Midbrain (tissue), 1 donor: ENCODE measurements at places on chromosomes 13 and 19.

DNA sequence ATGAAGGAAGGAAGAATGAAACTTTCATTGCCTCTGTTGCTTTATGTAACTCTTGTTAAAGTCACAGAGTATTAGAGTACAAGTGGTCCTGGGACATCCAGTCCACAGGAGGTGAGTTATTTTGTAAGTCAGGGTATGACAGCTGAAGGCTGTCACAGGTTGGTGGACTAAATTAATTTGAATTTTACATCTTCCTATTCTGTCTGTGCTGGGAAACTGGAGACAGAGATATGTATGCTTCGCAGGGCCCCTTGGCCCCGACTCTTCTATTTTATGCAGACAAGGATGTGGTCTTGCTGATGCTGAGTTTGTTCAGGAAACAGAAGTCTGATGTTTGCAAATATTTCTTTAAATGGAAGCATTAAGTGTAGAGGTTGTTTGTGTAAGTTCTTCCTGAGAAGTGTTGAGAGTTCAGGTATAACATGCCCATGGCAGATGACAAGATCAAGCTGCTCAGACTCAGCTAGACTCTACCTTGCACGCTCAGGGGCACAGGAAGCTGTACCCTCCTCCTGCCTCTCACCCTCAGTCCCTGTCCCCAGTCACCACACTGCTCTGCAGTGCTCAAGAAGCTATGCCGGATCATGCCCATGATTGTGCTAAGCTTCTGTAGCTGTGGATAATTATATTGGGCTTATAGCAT is 23.4 kb downstream of the RASL11A start:
- no peak for DNase-seq

- no peak for DNase-seq
These were observed 44.8 kb upstream of the SERTM1 start for GRCh38 chr13:36629057-36629385.

DNA sequence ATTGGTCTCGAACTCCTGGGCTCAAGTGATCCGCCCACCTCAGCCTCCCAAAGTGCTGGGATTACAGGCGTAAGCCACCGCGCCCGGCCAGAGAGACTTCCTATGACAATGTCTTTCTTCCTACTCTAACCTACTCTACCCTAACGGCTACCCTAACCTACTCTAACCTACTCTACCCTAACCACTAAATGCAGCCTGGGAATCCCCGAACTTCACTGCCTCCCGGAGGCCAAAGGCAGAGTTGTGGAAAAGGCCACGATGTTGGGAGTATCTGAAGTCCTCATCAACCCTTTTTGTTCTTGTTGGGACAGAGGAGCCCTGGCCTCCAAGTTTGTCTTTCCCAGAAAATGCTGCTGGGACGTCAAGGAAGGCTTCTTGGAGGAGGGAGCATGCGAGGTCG is 967 bp upstream of the NR2C2AP start:
- DNase-seq, result no peak

GRCh38 chr13:83825676-83826075 is 56.6 kb downstream of the SLITRK1 start:
- peak; percentile 80 for DNase-seq

GRCh38 chr19:3852614-3853254 is 16.1 kb downstream of the ZFR2 start:
- DNase-seq, result no peak

GRCh38 chr13:95386370-95386769 is 85.1 kb upstream of the ABCC4 start:
- no peak for DNase-seq

- no peak for DNase-seq
These were observed 49.2 kb downstream of the KLF5 start for GRCh38 chr13:73107970-73108369.

GRCh38 chr19:38721979-38722773 is 22.1 kb downstream of the CAPN12 start:
- peak; percentile 88 for DNase-seq

DNA sequence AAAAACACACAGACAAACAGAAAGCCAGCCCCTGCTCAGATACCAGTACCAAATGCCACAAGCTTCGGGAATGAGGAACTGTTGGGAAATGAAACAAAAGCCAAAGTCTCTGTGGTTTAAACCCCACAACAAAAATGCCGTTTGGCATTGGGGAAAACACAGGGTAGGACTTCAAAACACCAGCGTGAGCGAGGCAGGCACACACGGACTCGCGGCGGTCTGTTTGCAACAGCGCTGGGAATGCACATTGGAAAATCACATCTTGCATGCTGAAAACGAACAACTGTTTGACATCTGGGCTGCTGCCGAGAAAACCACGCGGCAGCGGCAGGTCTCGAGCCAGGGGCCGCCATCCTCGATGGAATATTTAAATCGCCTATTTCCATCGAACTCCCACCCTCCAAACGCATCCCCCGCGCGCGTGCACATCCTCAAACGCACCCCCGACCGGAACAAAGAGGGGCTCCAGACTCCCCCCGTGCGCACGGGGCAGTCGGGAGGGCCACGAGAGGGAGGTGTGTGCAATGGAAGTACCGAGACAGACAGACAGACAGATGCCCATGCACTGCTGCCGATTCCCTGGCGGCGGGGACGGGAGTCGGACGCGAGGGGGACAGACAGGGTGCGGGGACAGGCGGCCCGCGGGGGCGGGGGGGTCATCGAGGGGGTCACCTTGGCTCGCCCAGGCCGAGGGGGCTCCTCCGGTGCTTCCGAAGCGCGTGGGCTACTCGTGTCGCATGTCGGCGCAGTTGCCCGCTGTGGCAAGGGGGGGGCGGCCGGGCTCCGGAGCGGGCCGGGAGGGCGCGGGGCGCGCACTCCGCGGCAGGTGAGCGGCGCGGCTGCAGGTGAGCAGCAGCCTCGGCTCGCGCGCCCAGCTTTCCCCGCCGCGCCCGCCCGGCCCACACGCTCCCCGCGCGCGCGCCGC is at the start of gene GPR12:
Gene GPR12, minus strand, starts transcription at position 880 of the 925 bp plus-strand sequence. CDS start 959 bp downstream, outside the sequence.
- DNase-seq, result no peak

GRCh38 chr19:50962245-50962644 is 7.1 kb downstream of the KLK6 start:
- DNase-seq, result no peak

GRCh38 chr19:33580026-33580644 is 41.6 kb upstream of the CHST8 start:
- no peak for DNase-seq

DNA sequence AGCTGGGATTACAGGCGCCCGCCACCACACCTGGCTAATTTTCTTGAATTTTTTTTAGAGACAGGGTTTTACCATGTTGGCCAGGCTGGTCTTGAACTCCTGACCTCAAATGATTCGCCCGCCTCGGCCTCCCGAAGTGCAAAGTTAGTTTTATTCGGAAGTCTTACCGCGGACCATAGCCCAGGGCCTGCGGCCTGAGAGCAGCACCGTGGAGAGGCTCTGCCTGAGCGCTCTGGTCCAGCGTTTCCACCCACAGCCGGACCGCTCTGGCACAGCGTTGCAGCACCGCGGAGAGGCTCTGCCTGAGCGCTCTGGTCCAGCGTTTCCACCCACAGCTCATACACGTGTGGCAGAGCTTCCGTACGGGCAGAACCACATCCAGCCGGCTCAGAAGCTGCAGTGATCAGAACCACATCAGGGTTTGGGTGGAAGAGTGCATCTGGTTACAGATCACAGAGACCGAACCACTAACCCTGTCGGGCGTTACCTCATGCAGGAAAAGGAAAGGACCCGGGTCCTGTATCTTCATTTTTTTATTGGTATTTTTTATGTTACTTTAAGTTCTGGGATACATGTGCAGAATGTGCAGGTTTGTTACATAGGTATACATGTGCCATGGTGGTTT is 102.4 kb upstream of the SOX1 start:
- no peak for DNase-seq

DNA sequence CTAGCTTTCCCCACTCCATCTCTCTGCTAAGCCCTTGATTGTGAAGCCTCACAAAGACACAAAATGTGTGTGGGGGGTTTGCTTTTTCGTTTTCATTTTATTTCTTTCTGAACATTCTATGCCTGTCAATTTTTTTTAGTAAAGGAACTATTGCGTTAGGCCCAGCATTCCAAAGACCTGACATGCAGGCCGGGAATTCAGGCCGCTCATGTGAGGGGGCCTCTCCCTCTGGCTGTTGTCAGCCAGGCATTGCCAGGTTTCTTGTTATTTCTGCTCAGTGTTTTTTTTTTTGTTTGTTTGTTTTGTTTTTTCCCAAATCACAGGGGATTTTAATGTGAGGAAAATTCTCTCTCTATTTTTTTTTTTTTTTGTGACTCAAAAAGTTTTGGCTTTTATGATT is 10.3 kb upstream of the MEDAG start:
- no peak for DNase-seq

DNA sequence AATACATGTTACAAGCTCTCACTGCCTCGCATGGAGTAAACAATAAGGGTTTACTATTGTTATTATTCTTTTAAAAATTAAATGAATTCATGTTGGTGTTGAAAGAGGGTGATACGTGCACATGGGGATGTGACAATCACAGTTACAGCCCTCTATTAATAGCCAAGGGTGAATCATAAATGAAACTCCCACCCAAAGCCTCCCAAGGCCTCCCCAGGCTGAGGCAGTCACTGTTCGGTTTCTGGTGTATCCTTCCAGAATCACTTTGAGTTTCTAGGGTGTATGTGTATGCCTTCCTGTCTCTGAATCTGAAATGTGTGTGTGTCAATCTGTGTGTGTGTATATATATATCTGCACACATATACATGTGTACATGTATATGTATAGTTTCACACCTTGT is 73.4 kb downstream of the AKAP11 start:
- DNase-seq, result no peak

DNA sequence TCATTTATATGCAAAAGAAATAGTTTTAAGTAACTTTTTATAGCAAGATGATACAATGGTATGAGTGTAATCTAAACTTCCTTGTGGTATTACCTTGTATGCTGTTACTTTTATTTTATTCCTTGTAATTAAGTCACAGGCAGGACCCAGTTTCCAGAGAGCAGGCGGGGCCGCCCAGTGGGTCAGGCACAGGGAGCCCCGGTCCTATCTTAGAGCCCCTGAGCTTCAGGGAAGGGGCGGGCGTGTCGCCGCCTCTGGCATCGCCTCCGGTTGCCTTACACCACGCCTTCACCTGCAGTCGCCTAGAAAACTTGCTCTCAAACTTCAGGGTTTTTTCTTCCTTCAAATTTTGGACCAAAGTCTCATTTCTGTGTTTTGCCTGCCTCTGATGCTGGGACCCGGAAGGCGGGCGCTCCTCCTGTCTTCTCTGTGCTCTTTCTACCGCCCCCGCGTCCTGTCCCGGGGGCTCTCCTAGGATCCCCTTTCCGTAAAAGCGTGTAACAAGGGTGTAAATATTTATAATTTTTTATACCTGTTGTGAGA is 10.2 kb downstream of the PLPPR3 start:
- DNase-seq, result no peak

DNA sequence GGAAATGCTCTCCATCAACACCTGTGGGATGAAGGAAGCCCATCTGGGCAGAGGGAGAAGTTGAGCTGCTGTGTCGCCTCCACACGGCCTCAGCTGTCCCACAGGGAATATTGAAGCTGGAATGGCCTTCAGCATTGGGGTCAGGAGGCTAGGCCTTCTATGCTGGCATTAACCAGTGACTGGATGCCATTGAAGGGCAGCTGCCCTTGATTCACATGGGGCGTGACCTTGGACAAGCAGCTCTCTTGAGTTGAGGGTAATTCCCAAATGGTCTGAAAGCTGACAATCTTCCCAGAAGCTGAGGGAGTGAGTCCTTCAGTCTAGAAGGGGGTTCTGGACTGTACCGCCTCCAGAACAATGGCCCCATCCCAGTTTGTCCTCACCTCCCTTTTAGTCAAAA is 6.7 kb downstream of the BCL3 start:
- DNase-seq, result no peak
